ENCODE measurements at places on chromosomes 5 and 9. TPM values are rescaled to one million over a fixed set of nuclear protein-coding genes. Genes with fewer than 3 reads are reported as not detected.

The ALDOB gene
- total RNA-seq = not detected

The WDR38 gene
- total RNA-seq = not detected

The FOXD4L6 gene
- not detected for total RNA-seq

The FIBCD1 gene
- 36.2 TPM for total RNA-seq

The DHFR gene
- total RNA-seq = 80.5 TPM

The SLCO4C1 gene
- total RNA-seq = 0.10 TPM

The KIF24 gene
- total RNA-seq = 4.6 TPM

The SEMA6A gene
- not detected for total RNA-seq

The CCL27 gene
- total RNA-seq = not detected

The OSTF1 gene
- total RNA-seq = 80.5 TPM
